ENCODE measurements at places on chromosomes 12 and 14.

DNA sequence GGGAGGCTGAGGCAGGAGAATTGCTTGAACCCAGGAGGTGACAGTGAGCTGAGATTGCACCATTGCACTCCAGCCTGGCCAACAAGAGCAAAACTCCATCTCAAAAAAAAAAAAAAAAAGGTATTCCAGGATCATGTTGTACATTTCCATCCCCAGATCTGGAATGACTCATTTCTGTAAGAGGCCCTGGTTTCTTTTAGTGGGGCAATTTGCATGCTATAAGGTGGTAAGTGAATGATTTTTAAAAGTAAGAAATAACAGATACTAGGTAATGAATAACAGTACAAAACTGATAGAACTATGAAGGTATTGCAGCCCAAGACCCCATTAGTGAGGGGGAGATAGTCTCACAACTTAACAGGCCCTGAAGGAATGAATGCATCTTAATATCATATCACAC lies 17.7 kb upstream of the ADCK1 start:
- no peak for DNase-seq

GRCh38 chr12:100845095-100845494 lies 50.5 kb downstream of the ANO4 start:
- no peak for DNase-seq

GRCh38 chr12:92111256-92111655 lies 34.4 kb downstream of the BTG1 start:
- no peak for DNase-seq

GRCh38 chr14:91108941-91109611 lies 4.8 kb upstream of the DGLUCY start:
- no peak for DNase-seq

DNA sequence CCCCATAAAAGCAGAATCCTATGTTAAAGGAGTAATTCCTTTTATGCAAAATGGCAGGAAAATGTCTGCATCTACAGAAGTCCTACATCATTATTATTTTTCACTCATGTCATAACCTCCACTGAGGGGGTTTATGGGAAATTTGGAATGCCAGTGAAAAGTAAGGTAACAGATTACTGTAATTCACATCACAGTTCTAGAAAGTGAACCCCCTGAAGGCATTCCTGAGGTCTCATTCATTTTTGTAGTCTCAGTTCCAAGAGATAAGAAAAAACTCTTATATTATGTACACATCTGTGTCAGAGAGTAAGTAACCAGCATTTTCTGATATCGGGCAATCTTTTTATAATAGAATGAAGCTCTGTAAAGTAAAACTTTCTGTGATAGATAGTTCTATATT lies 28.8 kb upstream of the BCAT1 start:
- DNase-seq: no peak

DNA sequence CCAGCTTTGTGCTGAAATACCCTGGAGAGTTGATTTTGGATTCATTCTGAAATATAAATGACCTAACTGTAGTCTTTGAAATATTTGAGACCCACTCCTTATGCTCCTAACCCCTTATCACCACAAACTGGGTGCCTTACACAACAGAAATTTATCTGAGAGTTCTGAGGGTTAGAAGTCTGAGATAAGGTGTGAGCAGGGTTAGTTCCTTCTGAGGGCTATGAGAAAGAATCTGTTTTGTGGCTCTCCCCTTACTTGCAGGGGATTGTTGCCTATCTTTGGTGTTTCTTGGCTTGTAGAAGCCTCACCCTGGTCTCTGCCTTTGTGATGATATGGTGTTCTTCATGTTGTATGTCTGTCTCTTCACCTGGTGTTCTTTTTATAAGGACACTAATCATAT lies 91.7 kb downstream of the DERA start:
- no peak for DNase-seq

DNA sequence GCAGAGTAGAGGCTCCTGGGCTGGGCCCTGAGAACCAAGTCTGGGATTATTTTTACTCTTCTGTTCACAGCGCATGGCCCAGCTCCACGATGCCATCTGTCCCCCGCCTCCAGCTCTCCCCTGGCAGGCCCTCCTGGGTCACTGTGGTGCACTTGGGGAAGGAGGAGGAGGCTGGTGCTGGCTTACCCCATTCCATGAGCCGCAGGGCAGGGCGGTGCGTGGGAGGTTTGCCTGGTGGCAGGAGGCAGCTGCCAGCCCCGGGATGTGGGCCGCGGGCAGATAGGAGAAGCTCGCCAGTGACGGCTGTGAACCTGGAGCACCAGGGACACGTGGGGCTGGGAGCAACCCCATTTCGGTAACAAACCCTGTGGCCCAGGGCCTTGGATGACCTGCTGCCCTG lies 23.2 kb downstream of the TEAD4 start:
- DNase-seq: no peak

All from NCI-H2107 (cell line).